ENCODE measurements at places on chromosomes 7 and 10. TPM values are rescaled to one million over a fixed set of nuclear protein-coding genes. Genes with fewer than 3 reads are reported as not detected.

Gene GLUD1
- total RNA-seq: 234 TPM

Gene OPN4
- total RNA-seq: not detected

Gene MDH2
- total RNA-seq: 71.7 TPM

Gene ACTR1A
- 134 TPM for total RNA-seq

Gene AZGP1
- not detected for total RNA-seq

Gene CCDC3
- total RNA-seq: not detected
